ENCODE measurements at places on chromosomes 5 and 9.

DNA sequence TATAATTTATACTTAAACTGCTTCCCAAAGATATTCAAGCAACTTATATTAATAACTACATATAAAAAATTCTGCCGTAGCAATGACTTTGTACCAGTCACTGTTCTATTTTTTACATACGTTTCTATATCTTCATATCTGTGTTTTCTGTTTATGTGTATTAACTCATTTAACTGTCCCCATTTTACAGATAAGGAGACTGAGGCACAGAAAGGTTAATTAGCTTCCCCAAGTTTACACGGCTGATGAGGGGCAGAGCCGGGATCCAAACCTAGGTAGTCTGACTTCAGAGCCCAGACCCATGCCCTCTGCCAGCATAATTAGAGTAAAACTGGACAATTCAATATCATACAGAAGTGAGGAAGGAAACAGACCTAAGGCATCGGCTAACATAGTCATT, 259.7 kb upstream of the TUT7 start:
- DNase-seq, result no peak

GRCh38 chr5:39671561-39671961, 246.8 kb upstream of the DAB2 start:
- DNase-seq, result no peak

GRCh38 chr9:96448546-96449170, 1.3 kb upstream of the HABP4 start:
- no peak for DNase-seq

- peak; percentile 42 for DNase-seq
Observed at GRCh38 chr9:111663301-111663823, 2.0 kb downstream of the GNG10 start.

GRCh38 chr5:149938279-149938678, 6.3 kb downstream of the PDE6A start:
- DNase-seq, result peak; percentile 89

- DNase-seq, result no peak
Observed at GRCh38 chr5:59049095-59049494, 466.2 kb downstream of the RAB3C start.

GRCh38 chr9:37061768-37062167, 27.7 kb upstream of the PAX5 start:
- DNase-seq, result no peak

DNA sequence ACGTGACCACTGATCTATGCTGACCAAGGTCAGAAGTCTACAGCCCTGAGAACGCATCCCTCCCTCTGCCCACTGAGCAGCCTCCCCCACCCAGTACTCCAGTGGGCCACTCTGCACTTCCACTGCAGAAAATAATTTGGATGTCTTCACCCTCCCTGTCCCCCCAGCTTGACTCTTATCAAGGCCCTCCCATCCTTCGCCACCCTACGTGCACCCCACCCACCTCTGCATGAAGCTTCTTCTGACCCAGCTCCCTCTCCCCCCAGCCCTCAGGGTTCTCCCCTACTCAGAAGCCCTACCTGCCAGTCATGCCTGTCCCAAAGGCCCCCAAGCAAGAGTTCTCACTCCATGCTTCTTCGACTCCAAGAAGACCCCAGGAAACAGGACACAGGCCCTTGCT, 138.5 kb upstream of the FSTL4 start:
- no peak for DNase-seq

- no peak for DNase-seq
Observed at GRCh38 chr5:72110394-72111013, 3.2 kb downstream of the MAP1B start.

DNA sequence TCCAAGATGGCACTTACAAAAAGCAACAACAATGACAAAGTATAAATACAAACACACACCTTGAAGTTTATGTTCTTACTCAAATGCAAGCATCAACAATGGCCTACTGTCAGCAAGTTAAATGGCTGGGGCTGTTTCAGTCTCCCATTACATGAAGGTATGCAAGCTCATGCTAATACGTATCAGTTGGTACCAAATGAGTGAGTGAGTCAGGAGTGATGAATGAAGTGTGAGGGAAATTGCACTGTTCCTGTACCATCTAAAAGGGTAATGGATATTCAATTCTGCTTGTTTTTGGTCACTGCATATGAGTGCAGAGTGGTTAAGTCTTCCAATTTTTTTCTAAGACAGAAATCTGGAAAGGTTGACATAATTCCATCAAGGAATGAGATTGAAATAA, 964.9 kb downstream of the MAT2B start:
- DNase-seq, result no peak

- DNase-seq, result no peak
Observed at GRCh38 chr9:88777498-88778312, 213.6 kb upstream of the S1PR3 start.

- no peak for DNase-seq
Observed at GRCh38 chr5:763998-764781, 20.3 kb downstream of the ZDHHC11B start.

DNA sequence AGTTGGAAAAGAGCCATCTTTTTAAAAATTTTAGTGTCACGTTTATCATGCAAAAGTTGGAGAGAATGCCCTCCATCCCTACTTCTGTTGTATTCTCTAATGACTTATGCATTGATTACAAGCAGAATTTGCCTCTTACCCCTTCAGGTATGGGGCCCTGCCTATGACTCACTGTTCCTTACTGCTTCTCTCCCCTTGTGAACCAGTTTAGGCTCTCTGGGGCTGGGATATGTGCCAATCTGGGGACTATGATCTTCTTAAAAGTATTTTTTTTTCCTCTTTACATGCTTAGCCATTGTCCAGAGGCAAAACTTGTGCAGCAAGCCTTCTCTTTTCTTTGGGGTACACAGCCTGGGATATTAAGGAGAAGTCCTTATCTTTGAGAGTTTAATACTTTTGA, 37.4 kb downstream of the CAMK4 start:
- DNase-seq, result peak; percentile 45

GRCh38 chr5:116372931-116373597, 201.6 kb downstream of the SEMA6A start:
- DNase-seq, result no peak

GRCh38 chr5:123787635-123788034, 275.7 kb downstream of the CSNK1G3 start:
- no peak for DNase-seq

- DNase-seq, result peak; percentile 95
Observed at GRCh38 chr5:27241564-27242257, 203.3 kb upstream of the CDH9 start.

- peak; percentile 65 for DNase-seq
Observed at GRCh38 chr5:146447734-146448380, 724 bp downstream of the TCERG1 start.

DNA sequence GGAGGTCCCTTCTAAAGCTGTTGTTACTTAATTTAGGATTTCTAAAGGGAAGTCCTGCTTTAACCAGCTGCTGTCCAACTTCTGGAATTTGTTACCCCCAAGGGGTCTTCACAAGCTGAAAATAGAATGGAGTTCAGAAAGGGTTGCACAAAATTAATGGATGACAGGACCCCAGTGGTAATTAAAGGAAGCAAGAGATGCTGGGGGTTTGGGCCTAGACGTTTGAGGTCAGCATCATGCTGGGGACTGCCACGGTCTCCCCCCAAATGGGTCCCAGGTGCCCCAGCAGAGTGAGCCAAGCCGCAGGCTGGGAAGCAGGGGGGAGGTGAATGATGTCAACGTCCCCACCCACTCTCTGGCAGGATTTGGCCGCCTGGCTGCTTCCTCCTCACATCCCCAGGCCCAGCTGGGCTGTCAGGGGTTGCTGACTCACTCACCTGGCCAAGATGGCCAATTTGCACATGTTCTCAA, 97.5 kb upstream of the ARAP3 start:
- peak; percentile 69 for DNase-seq

DNA sequence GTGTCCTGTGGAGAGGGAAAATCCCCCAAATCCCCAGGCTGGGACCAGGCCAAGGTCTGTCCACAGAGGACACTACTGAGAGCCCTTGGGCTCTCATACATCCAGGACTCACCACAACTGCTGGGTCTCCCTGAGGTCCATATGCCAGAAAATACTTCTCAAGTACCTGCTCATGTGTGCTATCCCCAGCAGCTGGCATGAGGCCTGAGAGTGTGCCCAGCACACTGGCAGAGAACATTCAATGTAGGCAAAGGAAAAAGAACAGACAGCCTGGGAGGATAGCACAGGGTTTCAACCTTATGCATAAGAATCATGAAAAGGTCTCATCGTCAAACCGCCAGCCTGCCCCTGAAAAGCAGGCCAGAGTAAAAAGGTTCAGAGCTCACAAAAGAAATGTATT, 154.1 kb upstream of the TAS2R1 start:
- DNase-seq, result no peak

GRCh38 chr5:170638454-170639220, 134.8 kb downstream of the KCNIP1 start:
- DNase-seq, result peak; percentile 35

GRCh38 chr9:129839324-129840023, 4.2 kb downstream of the USP20 start:
- DNase-seq, result no peak

DNA sequence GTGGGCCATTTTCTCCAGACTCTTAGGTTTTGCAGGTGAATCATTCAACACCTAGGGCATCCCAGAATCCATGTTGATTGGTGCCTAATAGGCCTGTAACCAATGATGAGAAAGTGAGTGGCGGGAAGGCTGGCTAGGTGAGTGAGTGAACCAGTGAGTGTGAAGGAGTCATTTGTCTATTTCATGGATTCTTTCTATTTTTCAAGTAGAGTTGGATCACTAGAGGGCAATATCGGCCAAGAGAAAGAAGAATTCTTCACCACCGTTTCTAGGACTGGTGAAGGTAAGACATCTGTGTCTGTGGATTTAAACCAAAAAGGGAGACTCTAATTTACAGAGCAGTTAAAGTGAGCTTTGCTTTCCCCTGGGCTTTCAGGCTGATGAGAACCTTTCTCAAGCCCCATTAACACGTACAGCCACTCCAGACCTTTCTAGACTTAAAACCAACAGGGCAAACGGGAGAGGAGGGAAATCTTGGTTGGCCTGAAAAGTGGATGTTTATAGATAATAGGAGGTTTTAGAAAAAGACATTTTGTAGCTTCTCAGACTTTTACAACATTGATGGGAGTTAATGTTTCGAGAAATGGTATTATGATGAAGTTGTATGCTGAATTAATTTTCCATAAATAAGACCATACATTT, 114.3 kb upstream of the IL12B start:
- DNase-seq, result peak; percentile 60

GRCh38 chr5:151924564-151925301, at the start of gene GLRA1:
GLRA1 (minus strand) TSS chr5:151924851; CDS start chr5:151924549, 302 bp downstream.
- DNase-seq, result peak; percentile 25

DNA sequence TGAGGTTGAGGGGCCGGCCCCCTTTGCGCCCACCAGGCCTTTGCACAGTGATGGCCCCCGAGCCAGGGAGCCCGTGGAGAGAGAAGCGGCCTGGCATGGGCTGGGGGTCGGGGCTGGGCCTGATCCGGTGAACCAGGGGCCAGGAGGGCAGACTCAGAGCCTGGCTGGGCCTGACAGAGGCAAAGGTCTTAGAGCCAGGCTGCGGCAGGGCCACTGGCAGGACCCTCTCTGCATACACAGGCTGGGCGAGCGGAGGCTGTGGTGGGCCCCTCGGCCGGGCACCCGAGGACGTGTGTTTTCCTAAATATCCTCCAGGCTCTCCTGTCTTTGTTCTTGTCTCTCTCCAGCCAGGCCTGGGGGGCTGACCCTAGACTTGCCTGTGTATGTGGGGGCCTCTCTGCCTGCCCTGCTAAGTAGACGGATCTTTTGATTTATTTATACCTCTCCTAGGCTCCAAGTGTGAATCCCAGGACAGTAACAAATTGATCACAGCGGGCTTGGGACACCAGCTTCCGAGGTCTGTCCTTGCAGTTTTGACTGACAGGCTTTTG, 933 bp downstream of the NEK6 start:
- peak; percentile 33 for DNase-seq

DNA sequence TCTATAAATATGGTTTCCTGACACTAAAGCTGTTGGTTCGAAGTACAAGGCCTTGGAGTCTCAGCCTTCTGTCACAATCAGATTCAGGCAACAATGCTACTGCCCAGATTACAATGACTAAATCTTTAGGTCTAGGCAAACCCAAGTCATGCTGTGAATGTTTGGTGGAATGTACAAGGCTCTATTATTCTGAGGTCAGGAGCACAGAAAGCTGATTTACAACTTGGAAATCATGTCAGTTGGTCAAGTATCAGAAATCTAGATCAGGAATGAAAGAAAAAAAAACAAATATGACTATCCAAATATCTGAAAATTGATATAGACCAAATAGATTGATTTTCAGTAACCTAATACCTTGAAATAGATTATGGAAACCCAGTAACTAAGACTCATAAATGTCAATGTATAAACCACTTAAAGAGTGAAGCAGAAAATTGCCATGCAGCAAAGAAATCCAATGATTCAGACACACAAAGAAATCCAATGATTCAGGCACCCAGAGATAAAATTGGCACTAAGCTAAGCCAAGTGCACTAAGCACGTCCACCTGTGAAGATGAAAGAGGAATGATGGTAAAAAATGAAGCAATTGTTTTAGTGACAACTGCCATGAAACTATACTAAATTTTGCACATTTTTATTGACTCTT, 588.0 kb upstream of the TUSC1 start:
- DNase-seq, result no peak

- no peak for DNase-seq
Observed at GRCh38 chr5:15020736-15021135, 149.2 kb upstream of the ANKH start.

DNA sequence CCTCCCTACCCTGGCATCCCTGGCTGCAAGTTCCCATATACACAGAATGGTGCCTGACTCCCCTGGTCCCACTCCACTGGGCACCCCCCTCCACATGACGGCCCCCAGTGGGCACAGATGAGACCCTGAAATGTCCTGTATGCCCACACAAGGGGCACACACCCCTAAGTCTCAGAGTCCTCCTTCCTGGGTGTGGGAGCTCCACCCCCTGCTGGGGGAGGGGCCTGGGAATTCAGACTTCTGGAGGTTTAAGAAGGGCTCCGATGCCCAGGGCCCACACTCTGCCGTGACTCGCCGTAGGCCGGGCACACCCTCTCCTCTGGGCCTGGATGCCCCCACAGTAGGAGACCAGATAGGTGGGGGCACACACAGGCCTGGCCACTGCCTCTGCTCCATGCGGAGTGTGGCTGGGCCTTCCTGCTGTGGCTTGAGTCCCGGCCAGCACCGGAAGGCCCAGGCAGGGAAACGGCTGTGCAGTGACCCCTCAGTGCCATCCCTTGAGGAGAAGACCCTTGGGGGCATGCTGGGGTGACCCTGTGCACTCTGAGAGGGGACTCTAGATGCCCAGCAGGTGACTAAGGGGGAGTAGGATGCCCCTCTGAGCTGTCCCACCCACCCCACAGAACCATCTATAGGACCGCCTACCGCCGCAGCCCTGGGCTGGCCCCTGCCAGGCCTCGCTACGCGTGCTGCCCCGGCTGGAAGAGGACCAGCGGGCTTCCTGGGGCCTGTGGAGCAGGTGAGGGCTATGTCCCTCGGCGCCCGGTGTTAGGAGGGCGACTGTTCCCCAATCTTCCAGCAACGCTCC, 6.5 kb downstream of the EGFL7 start:
- DNase-seq, result no peak
